ENCODE measurements at places on chromosomes 7 and 10.

DNA sequence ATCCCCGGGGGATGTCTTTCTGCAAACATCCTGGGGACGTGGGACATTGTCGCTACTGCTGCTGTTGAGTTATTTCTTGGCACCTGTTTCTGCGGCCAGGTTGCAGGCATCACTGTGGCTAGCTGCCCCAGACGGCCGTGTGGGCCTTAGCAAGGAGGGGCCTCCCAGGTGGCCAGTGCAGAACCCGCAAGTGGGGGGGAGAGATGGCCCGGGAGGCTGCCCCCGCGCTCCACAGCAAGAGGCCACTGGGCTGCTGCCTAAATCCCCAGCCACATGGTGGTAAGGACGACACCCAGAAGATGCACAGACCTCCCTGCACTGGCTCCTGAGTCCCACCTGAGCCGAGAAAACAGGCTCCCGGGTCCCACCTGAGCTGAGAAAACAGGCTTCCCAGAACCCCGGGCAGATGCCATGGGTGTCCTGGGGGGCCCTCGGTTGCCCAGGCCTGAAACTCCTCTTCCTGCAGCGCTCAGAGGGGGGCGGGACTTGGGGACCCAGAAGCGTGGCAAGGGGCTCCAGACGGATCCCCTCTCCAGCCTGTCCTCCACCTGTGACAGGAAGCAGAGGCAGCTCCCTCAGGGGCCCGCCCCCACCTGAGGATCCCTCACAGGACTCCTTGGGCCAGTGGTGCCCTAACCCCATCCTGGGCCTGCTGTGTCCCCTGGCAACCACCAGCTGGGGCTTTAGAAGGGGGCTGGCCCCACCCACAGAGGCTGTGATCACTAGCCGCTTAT, 952 bp upstream of the MAFK start:
- no peak for DNase-seq

- no peak for DNase-seq
Observed at GRCh38 chr7:102898532-102898859, 14.3 kb upstream of the LRRC17 start.

- DNase-seq = no peak
Observed at GRCh38 chr7:8177109-8177933, 84.6 kb downstream of the ICA1 start.

DNA sequence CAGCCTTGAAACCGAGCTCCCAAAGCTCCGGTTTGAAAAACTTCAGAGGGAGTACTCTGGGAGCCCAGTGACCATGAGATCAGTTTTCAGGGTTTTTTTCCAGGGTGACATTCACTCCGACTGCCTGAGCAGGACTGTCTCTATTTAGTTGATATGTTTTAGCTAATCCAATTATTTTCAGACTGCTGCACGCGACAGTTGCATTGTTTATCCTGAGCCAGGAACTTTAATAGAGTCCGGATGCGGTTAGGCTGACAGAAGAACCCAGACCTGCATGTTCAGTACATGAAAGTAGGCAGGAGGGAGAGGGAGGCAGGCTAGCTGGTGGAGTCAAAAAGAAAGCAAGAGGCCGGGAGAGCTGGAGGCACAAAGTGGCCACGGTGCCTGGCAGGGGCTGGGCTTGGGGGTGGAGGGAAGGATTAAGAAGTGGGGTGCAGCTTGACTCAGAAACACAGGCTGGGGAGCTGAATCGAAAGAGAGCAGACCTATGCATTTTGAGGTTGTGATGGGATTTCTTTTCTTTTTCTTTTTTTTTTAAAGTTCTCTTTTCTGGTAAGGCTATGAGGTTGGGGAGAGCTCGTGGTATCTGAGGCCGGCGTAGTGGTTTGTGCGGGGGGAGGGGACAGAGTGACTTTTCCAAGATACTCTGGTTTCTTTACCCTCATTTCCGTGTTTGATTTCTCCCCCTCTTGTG, 5.7 kb downstream of the GATA3 start:
- no peak for DNase-seq

- DNase-seq = no peak
Observed at GRCh38 chr10:110865809-110866482, 5.8 kb upstream of the PDCD4 start.
